Activated CD4-positive, alpha-beta T cell treated with anti-CD3 and anti-CD28 coated beads for 4 hours (primary cell): ENCODE measurements at places on chromosomes 1 and 21.

- no peak for DNase-seq
Observed at GRCh38 chr1:101069158-101069557, 43.6 kb upstream of the DPH5 start.

GRCh38 chr1:181765451-181766026 lies 282.2 kb downstream of the CACNA1E start:
- DNase-seq: no peak

DNA sequence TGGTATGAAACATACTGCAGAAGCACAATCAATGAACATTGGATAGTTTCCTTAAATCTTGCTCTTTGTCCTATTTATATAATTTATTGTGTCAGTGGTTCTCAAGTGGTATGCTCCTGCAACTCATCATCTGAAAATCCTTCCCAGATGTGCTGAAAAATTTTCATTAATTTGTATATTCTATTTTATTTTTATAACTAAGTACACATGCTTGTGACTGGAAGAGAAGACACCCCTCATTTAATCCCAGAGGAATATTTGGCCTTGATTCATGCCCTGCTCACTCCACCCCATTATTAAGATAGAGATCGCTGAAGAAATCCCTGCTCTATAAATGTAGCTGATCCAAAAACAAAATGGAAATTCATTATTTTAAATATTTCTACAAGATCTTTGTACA lies 870.5 kb upstream of the CXADR start:
- no peak for DNase-seq

- DNase-seq: no peak
Observed at GRCh38 chr1:180525715-180526039, 23.3 kb upstream of the ACBD6 start.
